ENCODE measurements at places on chromosomes 11 and 22.

- no peak for DNase-seq
Observed at GRCh38 chr22:30423301-30423958, 2.1 kb upstream of the MTFP1 start.

GRCh38 chr11:100865443-100866065, 178.5 kb downstream of the ARHGAP42 start:
- DNase-seq, result no peak

DNA sequence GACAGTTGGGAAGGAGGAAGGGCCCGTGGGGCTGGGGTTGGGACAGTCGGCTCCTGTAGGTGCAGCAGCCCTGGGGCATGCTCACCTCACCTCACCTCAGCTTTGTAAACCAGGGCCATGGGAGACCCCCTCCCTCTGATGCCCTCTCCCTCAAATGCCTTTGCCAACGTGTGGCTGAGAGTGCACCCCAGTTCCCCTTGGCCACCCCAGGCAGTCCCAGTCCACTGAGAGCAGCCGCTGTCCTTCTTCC, 4.2 kb upstream of the NEAT1 start:
- DNase-seq, result no peak

DNA sequence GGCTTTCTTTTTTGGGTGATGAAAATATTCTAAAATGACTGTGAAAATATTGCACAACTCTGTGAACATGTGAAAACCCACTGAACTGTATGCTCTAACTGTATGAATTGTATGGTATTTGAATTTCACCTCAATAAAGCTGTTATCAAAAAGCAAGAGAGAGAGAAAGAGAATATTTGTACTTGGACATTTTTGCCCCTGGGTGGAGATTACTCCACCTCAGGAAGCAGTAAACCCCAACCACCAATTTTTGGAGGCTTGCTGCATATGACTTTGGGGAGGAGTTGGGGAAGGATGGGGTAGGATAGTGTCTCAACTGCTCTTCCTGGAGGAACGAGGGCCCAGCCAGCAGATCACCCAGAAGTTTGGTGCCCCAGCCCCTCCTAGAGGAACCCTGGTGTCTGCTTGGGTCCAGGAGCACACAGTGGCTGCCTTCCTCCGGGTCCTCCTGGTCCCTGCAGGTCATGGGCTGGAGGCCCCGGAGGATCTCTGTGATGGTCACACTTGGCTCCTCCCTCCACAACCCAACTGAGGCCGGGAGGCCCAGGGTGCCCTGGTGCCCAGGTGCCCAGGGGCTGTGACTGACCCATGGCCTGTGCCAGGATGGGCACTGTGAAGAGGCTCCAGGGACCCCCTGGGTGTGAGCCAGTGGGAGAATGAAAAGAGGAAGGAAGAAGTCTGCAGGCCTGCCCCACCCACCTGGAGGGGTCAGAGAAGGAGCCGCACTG, 15.3 kb upstream of the PICK1 start:
- DNase-seq, result no peak

- DNase-seq, result no peak
Observed at GRCh38 chr11:119679346-119679745, 49.7 kb downstream of the NECTIN1 start.

- no peak for DNase-seq
Observed at GRCh38 chr11:94751786-94752185, 16.4 kb upstream of the AMOTL1 start.

DNA sequence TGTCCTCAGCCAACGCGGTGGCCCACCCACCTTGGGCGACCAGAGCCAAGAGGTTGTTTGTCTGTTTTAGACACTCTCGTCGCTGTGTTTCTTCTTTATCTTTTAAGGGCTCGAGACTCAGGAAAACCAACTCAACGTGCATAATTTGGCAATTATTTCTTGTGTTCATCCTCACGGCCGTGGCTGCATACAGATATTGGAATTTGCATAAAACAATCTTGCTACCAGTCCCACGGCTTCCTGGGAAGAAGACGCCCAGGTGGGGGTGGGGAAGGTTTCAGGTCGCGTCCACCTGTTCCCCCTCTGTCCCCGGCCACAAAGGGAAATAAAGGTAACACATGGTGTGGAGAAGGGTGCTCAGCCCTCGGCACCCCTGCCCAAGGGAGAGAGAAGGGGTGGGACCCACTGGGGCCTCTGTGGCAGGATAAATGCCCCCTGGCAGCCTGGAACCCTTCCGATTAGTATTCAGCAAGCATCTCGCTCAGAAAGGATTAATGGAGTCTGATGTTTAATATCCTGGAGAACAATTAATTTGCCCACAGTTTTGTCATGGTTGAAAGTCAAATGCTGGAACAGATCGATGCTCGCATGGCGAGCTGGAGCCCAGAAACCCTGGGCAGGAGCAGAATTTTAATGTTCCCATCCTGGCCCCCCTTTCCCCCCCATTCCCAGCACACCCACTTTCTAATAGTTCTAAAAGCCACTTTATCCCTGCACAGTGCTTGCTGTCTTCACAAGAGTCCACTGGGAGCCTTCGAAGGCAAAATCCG, 359.7 kb downstream of the MN1 start:
- no peak for DNase-seq

DNA sequence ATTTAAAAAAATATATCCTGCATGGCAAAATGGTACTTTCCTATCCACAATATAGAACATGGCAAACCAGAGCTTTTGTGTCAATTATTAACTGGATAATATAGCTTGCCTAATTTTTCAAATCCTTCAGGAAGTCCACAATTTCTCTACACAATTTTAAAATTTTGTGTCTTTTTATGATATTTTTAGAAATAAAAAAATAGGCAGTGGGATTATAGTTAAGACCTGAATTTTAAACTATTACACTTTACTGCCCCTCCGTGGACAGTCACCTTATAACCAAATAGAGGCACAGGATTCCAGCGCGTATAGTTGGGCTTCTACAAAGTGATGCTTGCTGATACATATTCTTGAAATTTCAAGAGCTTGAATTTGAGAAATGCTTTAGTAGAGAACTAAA, 2.1 kb upstream of the DMC1 start:
- DNase-seq, result no peak

- DNase-seq, result no peak
Observed at GRCh38 chr22:31882971-31883370, 61.4 kb upstream of the YWHAH start.

DNA sequence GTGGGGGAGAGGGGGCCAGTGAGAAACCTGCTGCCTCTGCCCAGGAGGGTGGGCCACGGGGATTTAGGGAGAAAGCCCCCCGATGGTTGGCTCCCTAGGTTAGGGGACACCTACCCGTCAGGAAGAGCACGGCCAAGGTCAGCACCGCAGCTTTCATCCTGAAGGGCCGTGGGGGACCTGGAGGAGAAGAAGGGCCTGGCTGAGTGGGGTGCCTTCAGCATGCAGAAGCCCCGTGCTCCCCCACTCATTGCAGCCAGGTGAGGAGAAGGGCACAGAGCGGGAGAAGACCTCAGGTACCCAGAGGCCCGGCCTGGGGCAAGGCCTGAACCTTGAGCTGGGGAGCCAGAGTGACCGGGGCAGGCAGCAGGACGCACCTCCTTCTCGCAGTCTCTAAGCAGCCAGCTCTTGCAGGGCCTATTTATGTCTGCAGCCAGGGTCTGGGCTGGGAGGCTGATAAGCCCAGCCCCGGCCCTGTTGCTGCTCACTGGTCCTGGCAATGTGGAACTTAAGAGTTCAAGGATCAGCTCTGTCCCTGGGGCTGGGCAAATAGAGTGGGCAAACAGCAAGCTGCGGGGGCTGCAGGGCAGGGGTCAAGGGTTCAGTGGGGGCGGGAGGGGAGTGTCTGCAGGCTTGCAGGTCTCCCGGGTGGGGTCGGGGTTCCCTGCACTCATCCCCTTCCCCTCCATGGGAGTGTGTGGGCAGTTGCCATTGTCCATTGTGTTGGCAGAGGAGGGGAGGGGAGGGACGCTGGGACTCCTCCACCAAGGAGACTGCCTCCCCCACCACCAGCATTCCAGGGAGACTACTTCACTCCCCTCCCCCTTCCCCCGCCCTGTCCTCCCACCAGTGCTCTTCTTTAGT, at the start of gene APOA1:
APOA1 (minus strand) TSS at position 392 of the 861 bp plus-strand sequence; CDS start at position 157, 235 bp downstream.
- DNase-seq, result no peak

GRCh38 chr11:75242722-75243600, 2.4 kb downstream of the TPBGL start:
- no peak for DNase-seq

DNA sequence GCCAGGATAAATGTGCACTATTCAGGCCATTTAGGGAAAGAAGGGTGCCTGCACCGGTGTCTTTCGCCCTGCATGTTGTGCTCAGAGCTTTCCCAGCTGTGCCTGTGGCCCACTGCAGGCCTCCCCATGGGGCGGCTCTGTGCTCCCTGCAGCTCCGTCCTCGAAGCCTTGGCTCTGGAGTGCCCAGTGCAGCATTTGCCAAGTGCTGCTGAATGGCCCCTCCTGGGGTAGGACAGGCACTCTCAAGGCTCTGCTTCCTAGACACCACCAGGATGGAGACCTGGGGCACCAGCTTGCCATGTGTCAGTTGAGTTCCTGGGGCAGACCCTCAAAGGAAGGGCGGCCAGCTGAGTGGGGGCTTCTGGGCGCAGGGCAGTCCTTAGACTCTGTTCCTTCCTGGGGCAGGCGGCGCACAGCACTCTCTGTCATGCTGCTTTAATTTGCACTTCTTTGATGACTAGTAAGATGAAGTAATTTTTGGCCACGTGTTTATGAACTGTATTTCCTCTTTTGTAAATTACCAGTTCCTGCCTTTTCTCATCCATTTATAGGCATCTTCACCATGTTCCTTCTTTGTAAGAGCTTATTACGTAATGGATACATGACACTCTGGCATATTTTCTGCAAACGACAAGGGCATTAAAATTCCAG, 32.1 kb upstream of the GNB1L start:
- DNase-seq, result no peak

GRCh38 chr22:24159650-24160049, 21.6 kb upstream of the SUSD2 start:
- no peak for DNase-seq

- no peak for DNase-seq
Observed at GRCh38 chr22:42321908-42322561, 51.6 kb upstream of the TCF20 start.

DNA sequence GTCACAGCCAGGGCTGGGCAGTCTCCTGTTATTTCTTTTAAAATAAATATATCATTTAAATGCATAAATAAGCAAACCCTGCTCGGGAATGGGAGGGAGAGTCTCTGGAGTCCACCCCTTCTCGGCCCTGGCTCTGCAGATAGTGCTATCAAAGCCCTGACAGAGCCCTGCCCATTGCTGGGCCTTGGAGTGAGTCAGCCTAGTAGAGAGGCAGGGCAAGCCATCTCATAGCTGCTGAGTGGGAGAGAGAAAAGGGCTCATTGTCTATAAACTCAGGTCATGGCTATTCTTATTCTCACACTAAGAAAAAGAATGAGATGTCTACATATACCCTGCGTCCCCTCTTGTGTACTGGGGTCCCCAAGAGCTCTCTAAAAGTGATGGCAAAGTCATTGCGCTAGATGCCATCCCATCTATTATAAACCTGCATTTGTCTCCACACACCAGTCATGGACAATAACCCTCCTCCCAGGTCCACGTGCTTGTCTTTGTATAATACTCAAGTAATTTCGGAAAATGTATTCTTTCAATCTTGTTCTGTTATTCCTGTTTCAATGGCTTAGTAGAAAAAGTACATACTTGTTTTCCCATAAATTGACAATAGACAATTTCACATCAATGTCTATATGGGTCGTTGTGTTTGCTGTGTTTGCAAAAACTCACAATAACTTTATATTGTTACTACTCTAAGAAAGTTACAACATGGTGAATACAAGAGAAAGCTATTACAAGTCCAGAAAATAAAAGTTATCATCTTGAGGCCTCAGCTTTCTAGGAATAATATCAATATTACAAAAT, 13.4 kb downstream of the OR51B4 start:
- no peak for DNase-seq

DNA sequence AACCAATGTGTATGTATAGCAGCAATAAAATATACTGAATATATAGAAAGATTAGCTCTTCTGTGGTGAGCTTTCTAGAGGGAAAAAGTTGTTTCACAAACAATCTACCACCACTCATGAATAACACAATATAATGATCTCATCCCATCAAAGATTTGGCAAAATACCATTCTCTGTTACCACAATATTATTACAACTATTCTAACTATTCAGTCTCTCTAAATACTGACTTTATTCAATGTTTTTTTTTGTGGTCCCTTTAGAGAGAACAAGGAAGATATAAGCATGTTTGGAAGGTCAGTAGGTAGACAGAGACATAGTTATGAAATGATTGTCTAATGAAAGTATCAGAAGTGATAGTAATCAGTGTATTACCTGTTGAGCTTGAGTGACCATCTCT, 7.8 kb downstream of the CCDC90B start:
- no peak for DNase-seq

DNA sequence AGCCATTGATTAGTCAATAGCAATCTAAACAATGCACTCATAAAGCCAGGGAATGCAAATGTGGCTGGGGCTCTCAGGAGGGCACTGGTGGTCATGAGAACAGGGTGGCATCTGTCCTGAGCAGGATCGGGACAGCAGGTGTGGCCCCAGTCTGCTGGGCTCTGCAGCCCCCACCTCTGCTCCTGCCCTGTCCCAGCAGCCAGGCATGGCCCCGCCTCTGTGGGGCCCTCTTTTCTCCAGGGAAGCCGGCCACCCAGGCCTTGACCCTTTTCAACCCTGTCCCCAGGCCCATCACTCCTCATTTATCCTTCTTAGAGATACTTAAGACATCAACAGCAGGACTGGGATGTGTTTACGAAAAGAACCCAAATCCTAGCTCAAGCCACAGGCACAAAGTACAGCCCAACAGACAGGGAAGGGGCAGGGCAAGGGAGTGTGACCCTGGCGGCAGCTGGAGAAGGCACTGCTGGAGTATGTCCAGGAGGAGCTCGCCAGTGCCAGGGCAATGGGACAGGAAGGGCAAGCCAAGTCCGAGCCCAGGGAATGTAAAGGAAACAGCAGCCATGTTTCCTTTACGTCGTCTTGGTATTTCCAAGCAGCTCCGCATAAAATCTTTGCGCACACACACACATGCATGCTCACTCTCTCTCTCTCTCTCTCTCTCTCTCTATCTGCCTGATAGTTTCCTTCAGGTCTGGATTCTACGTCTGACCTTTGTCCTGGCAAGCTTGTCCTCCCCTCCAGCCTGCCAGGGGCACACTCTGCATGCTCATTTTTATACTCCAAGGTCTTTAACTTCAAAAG, 59.9 kb downstream of the DGCR2 start:
- DNase-seq, result no peak

- no peak for DNase-seq
Observed at GRCh38 chr22:23065069-23065451, 5.3 kb upstream of the GNAZ start.

DNA sequence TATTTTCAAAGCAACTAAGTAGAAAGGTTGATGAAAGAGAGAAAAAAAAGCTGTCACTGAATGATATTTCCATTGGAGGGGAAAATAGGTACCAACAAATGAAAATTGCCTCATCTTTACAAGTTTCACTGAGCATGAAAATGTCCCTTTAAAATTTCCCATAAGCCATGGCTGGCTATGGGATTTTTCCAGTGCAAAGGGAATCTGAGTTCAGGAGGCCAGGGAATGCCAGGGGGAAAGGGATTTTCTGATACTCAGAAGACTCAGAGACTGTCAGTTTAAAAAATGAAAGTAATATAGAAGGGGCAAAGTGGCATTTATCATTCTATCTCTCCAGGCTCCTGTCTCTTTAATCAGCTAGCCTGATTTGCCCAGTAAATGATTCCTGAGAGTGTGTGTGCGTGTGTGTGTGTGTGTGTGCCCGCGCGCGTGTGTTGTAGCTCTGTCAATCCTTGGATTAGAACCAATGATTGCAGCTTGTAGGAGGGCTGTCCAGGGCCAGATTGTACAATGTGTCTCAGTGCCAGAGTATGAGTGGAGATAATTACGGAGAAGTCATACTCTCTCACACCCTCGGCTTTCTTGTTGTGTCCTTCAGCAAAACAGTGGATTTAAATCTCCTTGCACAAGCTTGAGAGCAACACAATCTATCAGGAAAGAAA, at the start of gene NTM:
NTM (plus strand) TSS at position 526 of the 662 bp plus-strand sequence.
- DNase-seq, result no peak
